Activated T-cell treated with anti-CD3 and anti-CD28 coated beads for 4 hours (primary cell): ENCODE measurements at places on chromosomes 5 and 9.

DNA sequence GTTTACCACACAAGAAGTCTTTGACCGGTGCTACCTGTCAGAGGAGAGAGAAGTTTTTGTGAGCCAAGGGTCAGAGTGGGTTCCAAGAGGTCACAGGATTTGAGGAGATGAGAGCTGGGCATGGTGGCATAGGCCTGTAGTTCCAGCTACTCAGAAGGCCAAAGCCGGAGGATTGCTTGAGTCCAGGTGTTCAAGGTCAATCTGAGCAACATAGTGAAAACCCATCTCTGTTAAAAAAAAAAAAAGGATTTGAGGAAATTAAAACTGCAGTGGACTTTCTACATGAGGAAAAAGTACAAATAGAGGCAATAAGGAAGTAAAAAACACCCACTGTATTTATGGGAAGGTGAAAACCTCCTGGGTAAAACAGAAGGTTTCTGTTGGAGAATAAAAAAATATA lies 63.8 kb downstream of the PHAX start:
- DNase-seq, result no peak

DNA sequence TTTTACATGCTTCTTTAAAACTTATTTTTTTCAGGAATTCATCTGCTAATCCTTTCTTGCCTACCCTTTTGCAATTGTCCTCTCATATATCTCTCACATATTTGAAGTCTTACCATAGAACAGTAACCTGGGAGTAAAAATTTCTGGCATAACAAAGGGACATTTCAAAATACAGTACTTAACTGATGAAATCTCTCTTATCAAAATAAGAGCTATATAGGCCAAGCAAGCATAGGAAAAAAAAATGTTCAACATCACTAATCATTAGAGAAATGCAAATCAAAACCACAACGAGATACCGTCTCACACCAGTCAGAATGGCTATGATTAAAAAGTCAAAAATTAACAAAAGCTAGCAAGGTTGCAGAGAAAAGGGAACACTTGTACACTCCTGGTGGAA lies 2062.7 kb upstream of the CDH6 start:
- DNase-seq, result no peak

- DNase-seq, result no peak
Measured at GRCh38 chr9:134592819-134593200, 48.8 kb upstream of the COL5A1 start.

GRCh38 chr5:135429301-135430134 lies 17.6 kb downstream of the DCANP1 start:
- no peak for DNase-seq

- DNase-seq, result no peak
Measured at GRCh38 chr5:56003179-56003578, 8.4 kb upstream of the IL6ST start.

DNA sequence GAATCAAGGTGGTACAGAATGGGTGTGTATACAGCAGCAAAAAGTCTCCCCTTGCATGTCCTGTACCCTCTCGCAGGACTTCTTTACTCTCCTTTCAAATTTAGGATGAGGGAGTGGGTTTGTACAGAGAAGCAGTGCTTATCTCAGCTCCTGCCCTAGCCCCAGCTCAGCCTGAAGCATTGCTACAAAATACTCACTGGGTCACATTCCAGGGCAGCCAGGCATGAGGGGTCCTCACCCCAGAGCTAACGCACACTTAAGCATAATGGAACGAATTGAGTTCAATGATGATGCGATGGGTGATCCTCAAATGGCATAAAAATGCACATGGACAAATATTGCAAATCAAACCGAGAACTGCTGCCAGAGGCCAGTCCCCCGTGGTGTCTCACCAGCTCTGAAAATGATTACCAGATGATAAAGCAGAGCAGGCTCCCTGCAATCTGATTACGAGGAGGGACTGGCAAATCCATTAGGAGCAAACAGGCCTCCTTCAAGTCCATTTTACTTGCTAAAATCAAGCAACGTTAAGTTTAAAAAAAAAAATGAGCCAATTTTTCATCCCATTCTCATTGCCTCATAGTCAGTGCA lies 231.6 kb upstream of the TAS2R1 start:
- no peak for DNase-seq

DNA sequence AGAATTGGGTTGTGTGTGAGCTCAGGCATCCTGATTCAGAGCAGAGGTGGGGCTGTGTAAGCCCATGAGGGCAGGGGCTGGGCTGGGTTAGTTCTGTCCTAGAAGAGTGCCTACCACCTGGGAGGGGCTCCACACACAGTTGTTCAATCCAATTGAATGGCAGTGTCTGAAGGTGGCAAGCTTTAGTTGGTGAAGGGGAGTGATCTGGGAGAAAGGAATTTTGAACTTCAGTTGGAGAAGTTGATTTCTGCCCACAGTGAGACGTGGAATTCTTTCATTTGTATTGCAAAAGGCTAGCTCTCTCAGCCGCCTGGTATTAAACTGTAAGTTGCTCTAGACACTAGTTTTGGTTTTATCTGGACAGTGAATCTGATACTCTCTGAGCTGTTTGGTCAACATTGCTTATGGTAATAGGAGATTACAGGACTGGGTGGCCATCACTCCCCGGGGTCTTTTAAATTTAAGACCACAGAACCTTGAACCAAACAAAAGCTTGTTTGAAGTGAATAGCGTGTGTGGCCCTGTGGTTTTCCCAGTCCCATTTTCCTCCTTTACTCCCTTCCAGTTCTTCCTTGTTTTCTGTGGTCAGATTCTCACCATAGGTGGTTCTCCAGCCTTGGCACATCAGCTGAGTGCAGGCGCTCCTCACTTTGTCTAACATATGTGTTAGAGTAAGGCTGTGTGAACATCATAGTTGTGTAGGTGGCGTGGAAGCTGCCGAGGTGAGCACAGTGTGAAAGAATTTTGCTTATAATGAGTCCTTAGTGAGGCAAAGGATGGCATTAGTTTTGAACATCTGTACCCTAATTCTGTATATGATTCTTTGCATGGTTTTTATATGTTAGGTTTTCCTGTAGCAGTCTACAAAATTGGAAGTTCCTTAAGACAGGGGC lies 78.0 kb downstream of the ARHGAP26 start:
- DNase-seq, result no peak

DNA sequence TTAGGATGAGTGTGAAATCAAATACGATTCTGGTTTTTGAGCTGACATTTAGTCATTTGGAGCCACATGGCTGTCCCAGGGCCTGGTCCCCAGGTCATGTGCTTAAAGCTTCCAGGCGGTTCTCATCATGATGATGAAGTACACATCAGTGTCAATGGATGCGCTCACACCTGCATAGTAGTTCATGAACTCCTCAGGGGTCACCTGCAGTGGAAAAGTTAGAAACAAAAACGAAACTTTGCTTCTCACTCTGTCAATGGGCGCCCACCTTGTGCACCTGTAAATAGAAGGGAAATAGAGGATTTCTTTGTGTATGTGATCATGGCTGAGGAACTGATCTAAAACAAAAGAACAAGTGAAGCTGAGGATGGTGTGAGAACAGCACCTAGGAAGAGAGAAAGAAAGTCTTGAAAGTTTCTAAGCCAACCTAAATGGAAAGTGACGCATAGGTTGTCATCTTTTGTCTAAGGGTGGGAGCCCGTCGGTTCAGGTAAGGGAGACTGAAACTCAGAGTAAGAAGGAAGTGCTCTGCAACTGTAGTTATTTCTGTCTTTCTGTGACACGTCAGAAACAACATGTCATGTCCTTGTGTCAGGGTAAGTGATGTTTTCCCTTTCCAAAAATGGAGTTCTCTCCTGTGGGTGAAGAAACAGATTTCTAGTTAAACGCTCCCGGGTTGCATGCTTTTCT lies 33.8 kb downstream of the CAPSL start:
- DNase-seq, result no peak

GRCh38 chr5:20654746-20655145 lies 666.7 kb upstream of the CDH18 start:
- no peak for DNase-seq

- DNase-seq, result no peak
Measured at GRCh38 chr5:35171991-35172390, 58.3 kb downstream of the PRLR start.

DNA sequence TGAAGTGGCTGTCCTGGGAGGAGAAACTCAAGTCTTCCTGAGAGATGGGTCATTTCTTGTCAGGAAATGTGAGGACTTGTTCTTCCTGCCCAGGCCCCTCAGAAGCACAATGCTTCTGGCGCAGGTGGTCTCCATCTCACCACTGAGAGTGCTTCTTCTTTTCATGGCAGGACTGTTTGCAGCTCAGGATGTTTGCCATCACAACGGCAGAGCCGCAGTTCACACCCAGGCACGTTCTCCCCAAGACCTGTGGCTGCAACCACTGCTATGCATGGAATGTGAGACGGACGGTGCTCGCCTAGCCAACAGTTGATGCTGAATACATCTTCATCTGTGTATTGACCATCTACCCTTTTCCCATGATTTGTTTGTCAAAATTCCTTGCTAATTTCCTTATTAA lies 216.3 kb downstream of the GADD45G start:
- DNase-seq, result no peak

DNA sequence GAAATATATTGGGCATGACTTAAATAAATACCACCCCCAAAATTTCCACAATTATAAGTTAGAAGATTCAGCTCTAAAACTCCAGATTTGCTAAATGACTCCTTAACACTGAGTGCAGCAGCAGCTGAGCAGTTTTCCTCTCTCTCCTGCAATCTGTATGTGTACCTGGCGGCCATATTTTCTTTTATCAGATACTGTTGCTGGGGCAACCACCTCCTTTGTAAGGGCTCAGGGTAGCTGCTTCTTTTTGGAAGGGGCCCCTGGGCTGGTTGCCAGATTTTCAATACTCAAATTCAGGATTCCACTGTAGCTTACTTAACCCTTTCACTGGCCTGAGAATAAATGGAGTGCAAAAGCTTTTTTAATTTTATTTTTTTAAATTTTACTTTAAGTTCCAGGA lies 197.0 kb downstream of the TAF11L14 start:
- no peak for DNase-seq

- DNase-seq, result no peak
Measured at GRCh38 chr9:86783884-86784283, 163.4 kb downstream of the GAS1 start.

DNA sequence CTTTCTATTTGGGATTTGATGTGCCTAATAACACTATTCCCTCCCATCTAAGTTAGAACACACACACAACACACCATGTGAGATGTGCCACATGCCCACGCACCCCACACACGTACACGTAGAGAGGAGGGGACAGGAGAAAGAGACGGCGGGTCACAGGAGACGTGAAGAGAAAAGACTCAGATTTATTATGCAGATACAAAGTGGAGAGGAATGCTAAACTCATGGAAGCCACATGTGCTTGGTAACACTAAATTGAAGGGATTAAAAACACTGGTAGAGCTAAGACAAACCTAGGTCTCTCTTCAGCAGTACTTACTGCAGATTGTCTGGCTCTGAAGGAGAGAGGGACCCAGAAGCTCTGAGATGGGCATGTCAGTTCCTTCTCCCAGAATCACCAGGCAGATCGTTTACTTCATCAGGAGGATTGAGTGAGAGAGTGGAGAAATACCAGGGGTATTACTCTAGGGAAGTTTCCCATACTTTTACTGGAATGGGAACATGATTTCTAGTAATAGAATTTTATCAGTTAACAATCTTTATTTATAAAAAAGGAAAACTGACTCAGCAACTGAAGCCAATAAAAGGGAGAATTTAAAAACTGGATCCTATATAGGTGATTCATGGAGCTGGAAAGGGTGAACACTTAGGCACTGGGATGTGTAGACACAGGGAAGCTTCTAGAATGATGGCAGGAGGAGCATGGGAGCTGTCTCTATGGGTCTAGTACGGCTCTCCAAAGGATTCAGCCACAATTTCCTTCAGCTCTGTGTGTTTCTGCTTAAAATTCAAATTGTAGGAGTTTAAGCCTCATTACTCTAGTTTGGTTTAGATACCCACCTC lies 139.4 kb downstream of the MACIR start:
- DNase-seq, result no peak

DNA sequence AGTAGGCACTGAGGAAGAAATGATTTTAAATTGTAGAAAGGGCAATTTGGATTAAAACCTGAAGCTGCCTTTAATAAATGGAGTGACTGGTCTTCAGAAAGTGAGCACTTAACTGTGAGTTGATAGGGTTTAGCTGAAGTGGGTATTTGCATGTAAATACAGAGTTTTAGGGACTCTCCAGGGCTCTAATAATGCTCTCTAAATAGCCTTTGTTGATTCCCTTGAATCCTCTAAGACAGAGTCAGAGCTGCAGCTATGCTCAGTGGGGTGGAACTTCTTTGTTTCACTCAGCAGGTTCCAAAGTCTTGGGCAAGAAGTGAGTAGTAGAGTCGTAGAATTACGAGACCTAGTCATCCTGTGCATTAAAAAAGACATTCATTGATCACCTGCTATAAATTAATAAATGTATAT lies 21.4 kb downstream of the GLRA1 start:
- no peak for DNase-seq

DNA sequence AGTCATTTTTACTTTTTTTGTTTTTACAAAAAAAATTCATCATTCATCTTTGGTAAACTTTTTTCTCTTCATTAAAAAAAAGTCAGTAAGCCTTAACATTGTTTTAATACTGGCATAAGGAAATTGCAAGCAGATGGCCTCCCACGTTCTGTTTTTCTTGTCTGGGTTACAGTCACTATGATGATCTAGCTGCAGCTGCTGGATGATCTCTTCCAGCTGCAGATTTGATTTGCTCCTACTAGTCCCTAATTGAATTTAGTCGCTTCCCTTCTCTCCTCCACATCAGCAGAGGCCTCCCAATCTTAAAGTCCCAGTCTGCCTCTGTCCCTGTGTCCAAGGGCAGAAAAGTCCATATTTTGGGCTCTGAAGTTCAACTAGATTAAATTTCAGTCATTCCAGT lies 106.8 kb upstream of the PTGER4 start:
- no peak for DNase-seq

- DNase-seq, result no peak
Measured at GRCh38 chr5:133150909-133151544, 99.2 kb downstream of the HSPA4 start.
